ENCODE measurements at places on chromosomes 1 and 21.

DNA sequence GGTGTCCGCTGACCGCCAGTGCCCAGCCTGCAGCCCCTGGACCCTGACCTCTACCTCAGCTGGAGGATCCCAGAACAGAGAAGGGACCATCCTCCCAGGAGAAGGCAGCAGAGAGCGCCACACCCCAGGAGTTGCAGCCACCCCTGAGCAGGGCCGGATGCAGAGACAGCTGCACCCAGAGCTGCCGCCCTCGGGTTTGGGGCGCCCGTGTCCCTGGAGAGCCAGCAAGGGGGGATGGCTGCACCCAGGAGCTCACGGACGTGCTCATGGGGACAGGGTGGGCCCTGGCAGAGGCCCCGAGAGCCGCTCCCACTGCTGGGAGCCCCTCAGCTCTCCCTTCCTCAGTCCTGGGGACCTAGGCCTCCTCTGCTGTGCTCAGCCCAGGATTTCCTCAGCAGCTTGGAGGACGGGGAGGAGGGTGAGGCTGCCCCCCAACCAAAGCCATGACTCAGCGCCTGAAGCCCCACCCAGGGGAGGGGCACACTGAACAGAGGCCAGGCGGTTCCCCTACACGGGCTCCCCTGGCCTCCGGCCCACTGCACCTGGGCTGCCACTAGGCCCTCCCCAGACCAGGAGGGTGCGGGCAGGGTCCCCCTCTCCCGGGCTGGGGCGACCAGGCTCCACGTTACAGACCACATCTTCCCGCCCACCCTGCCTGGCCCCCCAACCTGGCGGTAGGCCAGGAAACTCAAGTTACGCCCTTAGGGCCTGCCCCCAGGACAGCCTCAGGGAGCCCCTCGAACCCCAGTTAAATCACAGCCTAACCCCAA, 2.2 kb downstream of the ACAP3 start:
- DNase-seq, result no peak

DNA sequence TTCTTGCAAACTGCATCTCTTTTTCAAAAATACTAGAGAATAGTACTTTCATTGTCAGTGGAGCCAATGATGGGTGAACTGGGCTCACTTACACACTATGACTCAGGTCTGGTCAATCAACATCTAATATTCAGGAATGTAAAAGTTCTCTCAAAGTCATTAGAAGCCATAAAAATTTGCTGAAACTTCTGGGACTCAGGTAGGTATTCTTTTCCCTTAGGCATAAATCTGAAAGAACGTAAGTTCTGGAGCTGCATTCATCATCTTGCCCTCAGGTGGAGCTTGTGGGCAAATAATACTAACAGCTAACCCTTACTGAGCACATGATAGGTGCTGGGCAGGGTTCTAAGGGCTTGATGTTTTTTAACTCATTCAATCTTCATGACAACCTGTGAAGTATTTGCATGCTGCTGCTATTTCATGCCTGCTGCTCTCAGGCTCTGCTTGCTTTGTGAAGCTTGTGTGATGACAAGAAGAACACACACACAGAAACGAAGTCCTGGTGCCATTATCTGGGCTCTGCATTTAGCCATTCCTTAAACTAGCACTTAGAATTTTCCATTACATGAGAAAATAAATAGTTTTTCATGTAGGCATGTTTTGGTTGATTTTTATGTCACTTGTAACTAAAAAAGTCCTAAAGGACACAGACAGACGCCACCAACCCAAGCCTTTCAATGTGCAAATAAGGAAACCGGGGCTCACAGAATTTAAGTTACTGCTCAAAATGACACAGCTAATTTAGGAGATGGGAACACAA, 394.2 kb upstream of the LYPLAL1 start:
- no peak for DNase-seq

DNA sequence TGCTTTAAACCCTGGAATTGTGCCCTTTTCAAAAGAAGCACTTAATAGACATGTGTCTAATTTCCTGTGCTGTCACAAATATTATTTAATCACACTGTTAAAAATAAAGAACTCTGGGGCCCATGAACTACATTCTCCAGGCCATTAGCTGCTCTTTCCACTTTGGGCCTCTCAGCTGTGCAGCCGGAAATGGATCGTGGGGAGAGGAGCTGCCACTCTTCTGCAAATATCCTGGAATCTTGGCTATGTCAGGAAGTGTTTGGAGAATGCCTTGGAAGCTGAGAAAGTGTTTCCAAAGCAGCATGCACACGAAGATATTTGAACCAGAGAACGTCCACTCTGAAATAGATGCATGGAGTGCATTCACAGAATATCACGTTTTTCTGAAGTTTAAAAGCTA, 27.5 kb upstream of the VPS26C start:
- DNase-seq, result no peak

- DNase-seq, result no peak
Observed at GRCh38 chr1:46536527-46536926, 14.9 kb downstream of the KNCN start.

- no peak for DNase-seq
Observed at GRCh38 chr1:184649451-184649888, 105.2 kb downstream of the EDEM3 start.

GRCh38 chr1:100359139-100359538, 6.8 kb downstream of the CDC14A start:
- DNase-seq, result no peak
